Stimulated activated CD8-positive, alpha-beta memory T cell treated with anti-CD3 and anti-CD28 coated beads, Interleukin-4, amount 100 ng/mL, for 1 hour (primary cell): ENCODE measurements at places on chromosomes 3 and 15.

DNA sequence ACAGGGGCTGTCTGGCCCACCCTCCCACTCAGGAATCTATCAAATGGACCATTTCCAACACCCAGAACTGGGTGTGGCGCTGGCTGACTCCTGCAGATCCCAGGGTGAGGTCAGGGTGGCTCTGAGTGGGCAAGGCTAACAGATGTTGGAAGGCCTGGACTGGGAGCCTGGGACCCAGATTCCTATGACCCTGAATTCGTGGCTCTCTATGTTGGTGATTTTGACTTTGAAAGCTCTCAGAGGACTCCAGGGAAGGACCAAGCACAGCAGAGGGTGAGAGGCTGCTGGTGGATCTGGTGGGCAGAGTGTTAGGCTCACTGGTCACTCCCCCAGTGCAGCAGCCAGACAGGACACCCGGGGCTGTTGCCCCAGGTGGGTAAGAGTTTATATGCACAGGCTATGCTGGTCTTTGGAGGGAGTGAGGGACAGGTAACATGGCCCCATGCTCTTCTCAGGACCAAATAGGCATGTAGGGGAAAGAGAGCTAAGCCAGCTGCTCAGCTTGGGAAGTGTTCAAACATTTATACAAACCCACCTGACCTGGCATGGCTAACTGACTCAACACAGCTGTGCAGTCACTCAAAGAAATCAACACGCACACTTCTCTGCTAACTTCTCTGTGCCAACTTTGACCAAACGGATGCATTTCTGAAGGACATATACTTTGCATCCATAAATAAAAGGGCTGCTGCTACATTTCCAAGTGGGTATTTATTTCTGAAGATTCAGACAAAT, 62.6 kb upstream of the RAB6B start:
- no peak for DNase-seq

GRCh38 chr3:184395320-184395660, 15.4 kb downstream of the CHRD start:
- no peak for DNase-seq

- no peak for DNase-seq
These were observed 121.9 kb downstream of the BBX start for GRCh38 chr3:107644631-107645030.

DNA sequence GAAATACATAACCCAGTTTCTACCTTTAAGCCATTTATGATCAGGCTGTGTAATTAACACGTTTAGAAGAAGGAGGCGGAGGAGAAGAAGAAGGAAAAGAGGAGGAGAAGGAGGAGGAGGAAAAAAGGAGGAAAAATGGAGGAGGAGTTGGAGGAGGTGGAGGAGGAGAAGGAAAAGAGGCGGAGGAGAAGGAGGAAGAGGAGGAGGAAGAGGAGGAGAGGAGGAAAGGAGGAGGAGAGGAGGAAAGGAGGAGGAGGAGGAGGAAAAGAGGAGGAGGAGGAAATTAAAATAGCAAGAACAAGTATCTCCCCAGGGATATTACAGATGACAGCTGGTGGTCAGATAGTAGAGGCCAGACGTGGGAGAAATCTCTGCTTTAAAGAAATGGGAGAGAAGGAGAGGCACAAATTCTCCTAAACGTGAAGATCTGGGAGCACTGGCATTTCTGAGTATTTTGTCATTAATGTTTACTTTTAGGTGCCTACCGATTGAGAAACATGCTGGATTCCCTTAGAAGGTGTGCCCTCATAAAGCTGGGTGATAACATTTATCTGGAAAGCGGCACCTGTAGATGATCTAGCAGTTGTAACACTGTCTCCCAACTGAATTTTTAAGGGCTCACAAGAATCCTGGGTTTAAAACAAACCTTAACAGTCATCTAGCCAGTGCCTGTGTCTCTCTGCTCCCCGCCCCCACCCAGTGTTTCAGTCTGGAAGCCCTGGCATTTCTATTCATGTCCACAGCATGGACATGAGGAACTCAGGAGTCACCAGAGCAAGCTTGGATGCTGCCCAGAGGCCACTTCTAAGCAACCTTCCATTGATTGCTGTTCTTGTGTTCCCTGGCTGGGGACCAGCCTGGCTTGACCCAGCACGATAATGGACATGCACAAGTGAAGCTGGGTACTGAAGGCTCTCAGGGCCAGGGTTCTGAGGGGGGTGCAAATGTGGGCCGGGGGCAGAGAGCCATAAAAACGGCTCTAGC, 75.2 kb downstream of the CHRNA7 start:
- DNase-seq, result no peak

- no peak for DNase-seq
These were observed 4.4 kb downstream of the MBD4 start for GRCh38 chr3:129435367-129435766.

- DNase-seq, result no peak
These were observed 27.5 kb downstream of the TF start for GRCh38 chr3:133773732-133774131.

DNA sequence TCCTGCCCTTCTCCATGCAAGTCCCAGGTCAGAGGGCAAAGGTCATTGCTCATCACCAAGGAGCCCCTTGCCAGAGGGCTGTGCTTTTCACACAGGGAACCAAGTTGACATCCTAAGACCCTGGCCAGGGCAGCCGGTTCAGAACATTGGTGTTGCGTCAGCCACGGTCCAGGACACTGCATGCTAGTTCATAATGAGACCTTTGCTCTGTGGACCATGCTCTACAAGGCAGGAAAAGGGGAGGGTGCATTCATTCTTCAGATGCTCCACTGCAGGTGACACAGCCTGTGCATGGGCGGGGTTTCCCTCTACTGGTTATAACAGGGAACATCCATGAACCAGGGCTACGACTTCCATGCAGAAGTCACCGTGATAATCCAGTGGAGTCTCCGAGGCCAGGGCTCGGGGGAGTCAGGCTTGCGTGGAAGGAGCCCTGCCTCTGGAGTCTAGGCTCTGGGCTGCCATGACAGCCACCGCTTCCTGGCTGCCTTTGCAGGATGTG, 81.6 kb downstream of the OCA2 start:
- DNase-seq, result no peak
